ENCODE measurements at places on chromosomes 13 and 19.

DNA sequence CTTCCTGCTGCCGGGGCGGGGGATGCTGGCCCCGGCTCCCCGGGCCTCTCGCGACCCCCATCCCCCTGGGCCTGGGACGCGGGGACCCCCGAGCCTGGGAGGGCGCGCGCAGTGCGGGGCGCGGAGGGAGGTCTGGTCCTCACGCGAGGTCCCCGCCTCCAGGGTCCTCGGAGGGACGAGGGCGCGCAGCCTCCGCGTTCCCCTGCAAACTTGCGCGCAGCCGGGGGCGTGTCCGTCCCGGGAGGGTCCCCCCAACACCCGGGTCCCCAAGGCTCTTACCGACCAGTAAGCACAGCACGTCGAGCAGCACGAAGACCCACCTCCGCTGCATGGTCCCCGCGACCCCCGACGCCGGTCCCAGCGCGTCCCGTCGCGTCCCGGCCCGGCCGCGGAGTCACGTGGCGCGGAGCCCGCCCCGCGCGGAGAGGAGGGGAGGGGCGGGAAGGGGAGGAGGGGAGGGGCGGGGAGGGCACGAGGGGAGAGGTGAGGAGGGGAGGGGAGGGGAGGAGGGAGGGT is at the start of gene PLPP2:
Gene PLPP2, minus strand, starts transcription at position 398 of the 516 bp plus-strand sequence. Its CDS starts 67 bp downstream, at position 331.
- H3K36me3 ChIP-seq, result peaks cover 27% of the 10 kb centered on the region
- peak within 1 kb of the TSS; percentile 78 for H3K4me3 ChIP-seq
- DNase-seq, result peak; percentile 56
- H3K4me1 ChIP-seq, result peaks cover 6% of the 10 kb centered on the region

DNA sequence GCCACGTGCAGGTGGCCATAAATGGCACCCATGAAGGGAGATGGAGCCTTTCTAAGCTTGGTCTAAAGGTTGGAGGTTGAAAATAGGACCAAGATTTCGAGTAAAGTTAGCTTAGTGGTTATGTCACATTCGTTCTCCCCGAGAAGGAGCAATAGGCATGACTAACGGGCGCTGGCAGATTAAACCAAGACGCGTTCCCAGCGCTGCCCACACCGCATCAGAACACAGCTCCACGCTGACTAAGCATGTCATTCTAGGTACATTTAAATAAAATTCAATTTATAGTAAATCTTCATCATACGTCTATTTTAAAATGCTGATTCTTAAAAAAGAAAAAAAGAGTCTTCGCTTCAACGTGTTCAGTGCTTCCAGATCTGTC is 95.0 kb upstream of the IRS2 start:
- no peaks in the 10 kb centered on the region for H3K36me3 ChIP-seq
- no peak for DNase-seq
- no peak overlapping the region for H3K4me3 ChIP-seq
- no peak overlapping the region for H3K27ac ChIP-seq

GRCh38 chr13:33340631-33341030 is 55.1 kb upstream of the STARD13 start:
- no peak overlapping the region for H3K4me3 ChIP-seq
- no peaks in the 10 kb centered on the region for H3K27me3 ChIP-seq
- H3K27ac ChIP-seq, result no peak overlapping the region
- no peaks in the 10 kb centered on the region for H3K36me3 ChIP-seq
- H3K4me1 ChIP-seq, result no peaks in the 10 kb centered on the region

- no peaks in the 10 kb centered on the region for H3K27me3 ChIP-seq
- H3K4me3 ChIP-seq, result no peak overlapping the region
- H3K4me1 ChIP-seq, result peaks cover 3% of the 10 kb centered on the region
- DNase-seq, result no peak
Observed at GRCh38 chr13:44334751-44335150, 38.9 kb upstream of the SERP2 start.

GRCh38 chr19:23799321-23799720 is 40.6 kb upstream of the ZNF681 start:
- no peaks in the 10 kb centered on the region for H3K27me3 ChIP-seq
- no peaks in the 10 kb centered on the region for H3K4me1 ChIP-seq
- no peak overlapping the region for H3K4me3 ChIP-seq
- DNase-seq, result no peak

DNA sequence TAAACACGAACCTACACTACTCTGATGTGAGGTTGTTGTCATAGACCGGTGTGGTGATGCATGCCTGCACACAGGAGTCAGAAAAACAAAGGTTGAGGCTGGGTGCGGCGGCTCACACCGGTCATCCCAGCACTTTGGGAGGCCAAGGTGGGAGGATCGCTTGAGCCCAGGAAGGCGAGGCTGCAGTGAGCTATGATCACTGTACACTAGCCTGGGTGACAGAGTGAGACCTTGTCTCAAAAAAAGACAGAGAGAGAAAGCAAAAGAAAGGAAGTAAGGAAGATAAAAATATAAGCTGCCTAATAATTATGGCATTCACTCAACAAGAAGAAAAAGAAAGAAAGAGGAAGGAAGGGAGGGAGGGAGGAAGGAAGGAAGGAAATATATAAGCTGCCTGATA is 9.3 kb downstream of the GP6 start:
- H3K27me3 ChIP-seq, result no peaks in the 10 kb centered on the region
- no peak overlapping the region for H3K4me3 ChIP-seq
- H3K36me3 ChIP-seq, result peaks cover 3% of the 10 kb centered on the region
- H3K4me1 ChIP-seq, result no peaks in the 10 kb centered on the region
- no peak for DNase-seq
- H3K27ac ChIP-seq, result no peak overlapping the region

GRCh38 chr19:41957161-41957837 is 1.8 kb downstream of the RABAC1 start:
- H3K36me3 ChIP-seq, result peaks cover 21% of the 10 kb centered on the region
- no peaks in the 10 kb centered on the region for H3K4me1 ChIP-seq
- no peak overlapping the region for H3K4me3 ChIP-seq
- H3K27ac ChIP-seq, result no peak overlapping the region
- H3K27me3 ChIP-seq, result no peaks in the 10 kb centered on the region

DNA sequence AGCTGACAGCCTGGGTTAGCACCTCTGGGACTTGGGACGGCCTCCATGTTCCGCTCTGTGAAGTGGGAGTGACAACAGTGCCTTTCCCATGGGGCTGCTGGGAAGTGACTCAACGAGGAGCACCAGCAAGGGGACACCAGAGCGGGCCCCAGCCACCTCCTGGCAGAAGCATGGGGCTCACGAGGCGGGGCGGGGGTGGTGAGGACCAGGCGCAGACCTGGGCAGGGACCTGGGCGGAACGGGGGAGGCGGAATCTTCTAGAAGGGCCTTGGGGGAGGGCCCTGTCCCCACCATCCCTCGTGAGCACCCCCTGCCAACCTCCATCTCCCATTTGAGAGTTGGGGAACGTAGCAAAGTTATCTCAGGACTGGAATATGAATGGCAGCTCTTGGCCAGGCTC is 37.9 kb downstream of the KDM4B start:
- no peak for DNase-seq
- H3K4me1 ChIP-seq, result no peaks in the 10 kb centered on the region
- H3K36me3 ChIP-seq, result peaks cover 7% of the 10 kb centered on the region
- no peaks in the 10 kb centered on the region for H3K27me3 ChIP-seq
- no peak overlapping the region for H3K4me3 ChIP-seq

GRCh38 chr13:52760077-52760476 is 20.5 kb upstream of the CNMD start:
- DNase-seq, result no peak
- H3K36me3 ChIP-seq, result no peaks in the 10 kb centered on the region
- H3K27ac ChIP-seq, result no peak overlapping the region
- H3K4me3 ChIP-seq, result no peak overlapping the region
- no peaks in the 10 kb centered on the region for H3K4me1 ChIP-seq
